ENCODE measurements at places on chromosomes 7 and 10. TPM values are rescaled to one million over a fixed set of nuclear protein-coding genes. Genes with fewer than 3 reads are reported as not detected.

DNA sequence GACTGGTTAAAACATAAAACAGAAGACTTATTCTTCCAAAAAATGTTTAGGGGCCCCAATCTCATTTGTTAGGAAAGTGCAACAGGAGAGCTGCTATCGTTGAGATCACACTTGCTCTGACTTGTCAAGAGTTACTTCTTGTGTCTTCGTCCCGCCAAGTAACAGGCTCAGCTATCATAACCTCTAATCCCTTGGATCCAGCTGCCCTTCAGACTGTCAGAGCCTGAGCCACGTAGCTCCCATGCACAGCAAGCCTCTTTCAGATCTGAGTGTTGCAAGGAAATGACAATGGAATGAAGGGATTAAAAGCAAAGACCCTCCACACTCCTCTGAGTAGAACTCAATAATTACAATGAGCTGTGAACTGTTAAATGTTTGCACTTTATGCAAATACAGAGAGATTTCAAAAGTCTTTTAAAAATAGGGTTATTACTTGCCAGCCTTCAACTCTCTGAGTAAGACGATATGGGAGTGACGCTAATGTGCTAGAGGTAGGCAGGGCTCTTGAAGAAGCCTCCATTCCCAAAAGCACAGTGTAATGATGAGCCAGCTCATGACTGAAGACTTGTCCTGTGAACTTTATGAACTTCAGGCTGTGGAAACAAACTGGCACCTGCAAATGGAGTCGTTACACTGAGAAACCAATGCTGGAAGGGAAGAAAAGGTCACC lies 28.4 kb upstream of the CDK13 start:
- DNase-seq = no peak

GRCh38 chr7:129646369-129647021 lies 35.0 kb downstream of the NRF1 start:
- no peak for DNase-seq

GRCh38 chr10:4812046-4812445 lies 14.0 kb upstream of the AKR1E2 start:
- no peak for DNase-seq

Gene GTF2IRD1
- 17.3 TPM for total RNA-seq

- DNase-seq = no peak
Measured at GRCh38 chr7:23387583-23387982, 82.7 kb downstream of the IGF2BP3 start.
